GM23338 (cell line): ENCODE measurements at places on chromosomes 7 and 10.
A peak's percentile ranks its signal among the peaks of the same experiment; 100 is the strongest.

- no peaks in the 10 kb centered on the region for H3K36me3 ChIP-seq
- no peak overlapping the region for H3K27ac ChIP-seq
- H3K4me1 ChIP-seq: peaks cover 17% of the 10 kb centered on the region
- H3K27me3 ChIP-seq: no peaks in the 10 kb centered on the region
- DNase-seq: peak; percentile 56
Measured at GRCh38 chr7:78073609-78074382, 275.2 kb downstream of the PHTF2 start.

GRCh38 chr7:69095649-69096048, 502.6 kb upstream of the AUTS2 start:
- H3K27ac ChIP-seq: no peak overlapping the region
- no peaks in the 10 kb centered on the region for H3K27me3 ChIP-seq
- H3K36me3 ChIP-seq: no peaks in the 10 kb centered on the region

DNA sequence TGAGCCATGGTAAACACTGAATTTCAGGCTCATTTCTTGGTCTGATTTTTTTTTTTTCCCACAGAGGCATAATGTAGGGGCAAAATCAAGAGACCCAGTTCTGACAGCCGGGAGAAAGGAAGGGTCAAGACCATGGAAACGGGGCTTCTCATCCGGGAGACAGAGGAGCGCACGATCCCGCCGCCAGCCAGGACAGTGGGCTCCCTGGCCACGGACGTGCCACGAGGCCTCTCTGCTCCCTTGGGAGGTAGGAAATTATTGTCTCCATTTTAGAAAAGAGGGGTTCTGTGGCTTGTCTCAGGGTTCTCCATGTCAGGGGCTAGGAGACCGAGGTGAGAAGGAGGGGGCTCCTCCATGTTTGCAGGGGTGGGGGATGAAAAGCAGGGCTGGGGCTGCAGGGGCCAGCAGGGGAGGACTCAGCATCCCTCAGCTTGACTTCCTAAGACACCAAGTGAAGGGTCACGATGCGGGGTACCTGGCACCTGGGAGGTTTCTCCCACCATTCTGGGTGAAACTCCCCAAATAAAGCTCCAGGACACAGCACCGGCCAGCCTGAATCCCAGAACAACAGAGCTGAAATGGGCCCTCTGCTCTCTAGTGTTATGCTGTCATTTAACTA, 37.6 kb downstream of the PPIF start:
- H3K36me3 ChIP-seq: no peaks in the 10 kb centered on the region
- no peaks in the 10 kb centered on the region for H3K4me1 ChIP-seq
- H3K27me3 ChIP-seq: no peaks in the 10 kb centered on the region
- no peak for DNase-seq
- no peak overlapping the region for H3K4me3 ChIP-seq

DNA sequence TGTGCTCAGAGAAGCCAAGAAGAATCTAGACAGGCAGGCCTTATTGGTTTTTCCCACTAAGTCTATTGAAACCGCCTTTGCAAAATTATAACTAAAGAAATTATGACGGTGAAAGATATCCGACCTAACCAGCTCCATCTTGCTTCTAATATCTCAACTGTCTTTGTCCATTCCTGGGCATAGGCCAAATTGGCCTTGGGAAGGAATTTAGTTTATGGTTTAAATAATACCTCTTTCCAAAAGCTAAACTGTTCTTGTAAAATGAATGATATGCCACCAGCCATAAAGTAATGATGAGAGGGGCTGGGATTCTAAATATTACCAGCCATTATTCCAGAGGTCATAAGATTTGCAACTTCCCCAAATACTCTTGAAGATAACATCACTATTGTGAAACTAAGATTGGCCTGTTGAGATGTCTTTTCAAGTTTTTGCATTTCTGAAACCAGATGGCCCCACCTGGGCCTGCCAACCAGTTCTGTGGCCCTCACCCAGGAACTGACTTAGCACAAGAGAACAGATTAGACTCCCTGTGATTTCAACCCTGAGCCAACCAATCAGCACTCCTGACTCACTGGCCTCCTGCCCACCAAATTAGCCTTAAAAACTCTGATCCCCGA, 41.2 kb upstream of the SLC35G1 start:
- H3K4me3 ChIP-seq: no peak overlapping the region
- DNase-seq: no peak
- H3K27me3 ChIP-seq: peaks cover 94% of the 10 kb centered on the region
- H3K36me3 ChIP-seq: 0 out of 2 replicates have a peak, but pooled peaks cover under 1% of the 10 kb centered on the region

DNA sequence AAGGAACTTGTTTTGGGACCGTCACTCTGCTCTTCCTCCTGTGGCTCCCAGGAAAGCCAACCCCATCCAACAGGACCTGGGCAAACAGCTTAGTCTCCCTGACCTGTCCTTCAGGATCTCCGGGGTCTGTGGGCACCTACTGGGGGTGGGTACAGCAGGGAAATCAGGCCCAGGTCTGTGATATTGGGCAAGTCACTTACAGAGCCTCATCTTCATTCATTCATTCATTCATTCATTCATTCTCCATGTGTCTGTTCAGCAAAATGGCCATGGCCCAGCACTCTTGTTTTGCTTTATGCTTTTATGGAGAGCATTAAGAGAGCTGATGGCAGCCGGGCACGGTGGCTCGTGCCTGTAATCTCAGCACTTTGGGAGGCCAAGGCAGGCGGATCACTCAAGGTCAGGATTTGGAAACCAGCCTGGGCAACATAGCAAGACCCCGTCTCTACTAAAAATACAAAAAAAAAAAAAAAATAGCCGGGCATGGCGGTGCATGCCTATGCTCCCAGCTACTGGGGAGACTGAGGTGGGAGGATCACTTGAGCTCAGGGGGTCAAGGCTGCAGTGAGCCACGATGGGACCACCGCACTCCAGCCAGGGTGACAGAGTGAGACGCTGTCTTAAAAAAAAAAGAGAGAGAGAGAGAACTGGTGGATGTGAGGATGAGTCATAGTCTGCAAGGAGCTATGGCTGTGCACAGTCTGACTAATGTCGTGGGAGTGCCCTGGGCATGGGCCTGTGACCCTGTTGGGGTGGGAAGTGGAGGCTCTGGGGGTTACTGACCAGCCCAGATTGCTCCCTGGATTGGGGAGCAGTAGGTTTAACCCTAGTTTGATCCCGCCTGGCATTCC, 54.3 kb downstream of the CLIP2 start:
- H3K27me3 ChIP-seq: no peaks in the 10 kb centered on the region
- DNase-seq: no peak

- DNase-seq: no peak
- no peaks in the 10 kb centered on the region for H3K4me1 ChIP-seq
- H3K27ac ChIP-seq: no peak overlapping the region
- H3K36me3 ChIP-seq: no peaks in the 10 kb centered on the region
- H3K4me3 ChIP-seq: no peak overlapping the region
Measured at GRCh38 chr7:2986561-2986960, 57.1 kb downstream of the CARD11 start.

GRCh38 chr7:41002741-41003610, 699.9 kb downstream of the INHBA start:
- no peaks in the 10 kb centered on the region for H3K36me3 ChIP-seq
- no peaks in the 10 kb centered on the region for H3K4me1 ChIP-seq
- DNase-seq: peak; percentile 80
- no peak overlapping the region for H3K27ac ChIP-seq
- H3K4me3 ChIP-seq: no peak overlapping the region

DNA sequence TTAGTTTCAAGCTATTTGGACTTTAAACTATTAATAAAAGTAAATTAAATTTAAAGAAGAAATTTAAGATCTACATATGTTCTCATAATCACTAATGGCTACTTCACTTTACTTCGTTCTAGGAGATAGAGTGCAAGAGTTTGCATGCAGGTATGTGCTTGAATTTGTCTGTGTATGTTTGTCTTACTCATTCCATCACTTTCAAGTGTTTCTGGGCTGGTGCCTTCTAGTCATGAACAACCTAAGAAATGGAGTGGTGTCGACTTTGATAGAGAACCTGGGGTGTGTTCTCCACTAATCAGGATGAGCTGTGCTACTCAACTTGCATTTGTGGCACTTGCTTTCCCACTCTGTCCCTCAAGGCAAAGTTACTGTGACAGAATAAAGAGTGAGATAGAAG, 169.9 kb downstream of the KCND2 start:
- no peaks in the 10 kb centered on the region for H3K4me1 ChIP-seq
- no peak for DNase-seq
- no peak overlapping the region for H3K27ac ChIP-seq
- H3K36me3 ChIP-seq: no peaks in the 10 kb centered on the region
- no peaks in the 10 kb centered on the region for H3K27me3 ChIP-seq

DNA sequence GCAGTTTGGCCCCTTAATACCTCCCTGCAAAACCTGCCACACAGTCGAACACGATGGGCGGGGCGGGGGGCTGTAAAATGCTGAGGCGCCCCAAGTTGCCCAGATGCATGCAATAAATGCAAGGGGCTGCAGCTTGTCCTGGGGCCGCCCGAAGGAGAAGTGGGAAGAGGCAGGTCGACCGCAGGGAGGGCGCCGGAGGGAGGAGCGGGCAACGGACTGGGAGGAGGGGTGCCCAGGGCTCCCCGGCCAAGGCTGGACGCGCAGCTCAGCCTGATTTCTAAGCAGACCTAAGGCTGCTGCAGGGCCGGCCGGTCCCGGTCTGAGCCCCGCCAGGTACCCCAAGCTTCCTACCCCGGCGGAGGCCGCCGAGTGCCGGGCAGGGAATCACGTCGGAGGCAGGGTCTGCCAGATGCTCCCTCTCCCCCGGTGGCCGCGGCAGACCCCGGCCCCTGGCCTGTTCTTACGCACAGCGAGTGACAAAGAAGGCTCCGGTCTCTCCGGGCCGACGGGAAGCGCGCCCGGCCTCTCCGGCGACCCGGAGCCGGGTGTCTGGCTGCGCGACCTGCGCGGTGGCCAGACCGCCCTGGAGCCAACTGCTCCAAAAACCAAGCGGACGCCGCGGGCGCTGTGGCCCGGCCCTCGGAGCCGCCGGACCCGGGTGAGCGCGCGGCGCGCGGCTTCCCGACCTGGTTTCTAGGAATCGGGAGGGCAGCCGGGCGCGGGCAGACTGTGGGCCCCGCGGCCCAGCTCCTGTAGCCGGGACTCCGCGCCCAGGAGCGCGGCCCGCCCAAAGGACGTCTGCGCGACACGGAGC, 744 bp upstream of the EBF3 start:
- H3K4me3 ChIP-seq: peak overlapping the region; percentile 57
- H3K4me1 ChIP-seq: peaks cover 62% of the 10 kb centered on the region
- no peak overlapping the region for H3K27ac ChIP-seq

GRCh38 chr7:55374213-55374612, 9.1 kb downstream of the LANCL2 start:
- H3K27ac ChIP-seq: no peak overlapping the region
- DNase-seq: no peak
- H3K27me3 ChIP-seq: no peaks in the 10 kb centered on the region
- no peaks in the 10 kb centered on the region for H3K4me1 ChIP-seq
- no peaks in the 10 kb centered on the region for H3K36me3 ChIP-seq

DNA sequence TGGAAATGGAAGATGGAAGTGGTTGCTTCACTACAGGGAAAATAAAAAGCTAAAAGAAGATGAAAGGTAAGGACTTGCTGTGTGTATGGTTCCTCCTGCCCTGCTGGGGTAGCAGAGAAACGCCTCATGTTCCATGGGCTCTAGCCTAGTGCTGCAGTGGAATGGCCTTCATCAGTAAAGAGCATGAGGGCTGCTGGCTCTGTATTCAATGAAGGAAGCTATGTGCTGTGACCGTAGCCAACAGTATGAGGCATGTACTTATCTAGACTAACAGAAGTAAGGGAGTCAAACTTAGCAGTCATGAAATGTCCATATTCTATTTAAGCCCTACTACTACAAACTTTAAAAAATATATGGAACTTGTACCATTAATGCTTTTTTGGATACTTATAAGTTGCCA, 54.3 kb downstream of the GDI2 start:
- no peaks in the 10 kb centered on the region for H3K4me1 ChIP-seq
- no peak for DNase-seq
- no peak overlapping the region for H3K4me3 ChIP-seq
- H3K36me3 ChIP-seq: peaks cover 44% of the 10 kb centered on the region

- H3K27ac ChIP-seq: no peak overlapping the region
- no peaks in the 10 kb centered on the region for H3K27me3 ChIP-seq
- H3K4me3 ChIP-seq: no peak overlapping the region
- no peaks in the 10 kb centered on the region for H3K4me1 ChIP-seq
- peaks cover 3% of the 10 kb centered on the region; the same call in 1 of the 2 replicates for H3K36me3 ChIP-seq
Measured at GRCh38 chr10:1126461-1126860, 70.3 kb downstream of the WDR37 start.

GRCh38 chr7:25849500-25850184, 302.4 kb upstream of the NFE2L3 start:
- no peaks in the 10 kb centered on the region for H3K36me3 ChIP-seq
- no peak for DNase-seq
- H3K27ac ChIP-seq: no peak overlapping the region
- no peak overlapping the region for H3K4me3 ChIP-seq
- H3K27me3 ChIP-seq: peaks cover 30% of the 10 kb centered on the region
- H3K4me1 ChIP-seq: peaks cover 15% of the 10 kb centered on the region

DNA sequence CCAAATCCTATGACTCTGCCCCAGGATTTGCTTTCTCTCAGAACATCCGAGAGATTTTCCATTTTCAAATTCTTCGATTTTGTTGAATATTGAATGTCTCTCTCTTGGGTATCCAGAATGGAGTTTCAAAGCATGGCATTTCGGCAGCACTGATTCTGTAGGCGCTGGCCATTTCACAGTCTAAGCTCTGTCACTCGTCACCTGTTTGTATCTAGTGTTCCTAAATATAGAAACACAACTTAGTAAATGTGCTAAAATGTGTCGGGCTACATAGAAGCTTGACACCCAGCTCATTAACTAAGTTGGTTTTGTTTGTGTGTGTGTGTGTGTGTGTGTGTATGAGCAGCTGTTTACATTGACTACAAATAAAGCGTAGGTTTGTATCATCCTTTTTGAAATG, 173.5 kb upstream of the FZD1 start:
- no peaks in the 10 kb centered on the region for H3K4me1 ChIP-seq
- no peak overlapping the region for H3K4me3 ChIP-seq
- H3K27me3 ChIP-seq: no peaks in the 10 kb centered on the region
- no peaks in the 10 kb centered on the region for H3K36me3 ChIP-seq
- no peak for DNase-seq
- H3K27ac ChIP-seq: no peak overlapping the region

DNA sequence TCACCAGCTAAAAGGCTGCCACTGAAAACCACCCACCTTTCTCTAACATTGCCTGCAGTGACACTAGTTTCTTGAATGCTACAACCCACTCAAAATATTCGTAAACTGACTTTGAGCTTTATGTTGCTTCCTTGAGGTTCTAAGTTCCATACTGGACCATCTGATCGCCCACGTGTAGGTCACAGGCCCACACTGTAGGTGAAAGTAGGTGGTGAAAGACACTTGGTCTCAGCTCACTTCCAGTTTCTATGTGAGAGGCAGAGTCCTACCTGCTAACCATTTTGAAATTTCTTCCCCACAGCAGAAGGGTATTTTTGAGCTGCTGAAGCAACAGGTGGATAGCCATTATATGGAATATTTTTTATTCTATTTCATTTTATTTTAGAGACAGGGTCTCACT, 97.3 kb downstream of the MYO3A start:
- H3K36me3 ChIP-seq: no peaks in the 10 kb centered on the region
- H3K4me3 ChIP-seq: no peak overlapping the region
- H3K4me1 ChIP-seq: peaks cover 16% of the 10 kb centered on the region; the same call in 1 of the 2 replicates
- no peak for DNase-seq
- no peak overlapping the region for H3K27ac ChIP-seq
- H3K27me3 ChIP-seq: no peaks in the 10 kb centered on the region

- no peaks in the 10 kb centered on the region for H3K36me3 ChIP-seq
- no peak overlapping the region for H3K4me3 ChIP-seq
- H3K27me3 ChIP-seq: no peaks in the 10 kb centered on the region
- peaks cover 68% of the 10 kb centered on the region for H3K4me1 ChIP-seq
- peak; percentile 71 for DNase-seq
- H3K27ac ChIP-seq: peak overlapping the region; percentile 50
Measured at GRCh38 chr10:69337296-69338132, 59.2 kb downstream of the HK1 start.

- DNase-seq: no peak
- H3K27ac ChIP-seq: no peak overlapping the region
- H3K4me3 ChIP-seq: no peak overlapping the region
- no peaks in the 10 kb centered on the region for H3K27me3 ChIP-seq
Measured at GRCh38 chr10:43749145-43749576, 100.5 kb upstream of the ZNF32 start.
